Cardiac septum (tissue), 1 donor: ENCODE measurements at places on chromosomes 5 and 9. TPM values are rescaled to one million over a fixed set of nuclear protein-coding genes. Genes with fewer than 3 reads are reported as not detected.

- no peak for DNase-seq
Measured at GRCh38 chr5:176405656-176406435, 10.5 kb downstream of the CLTB start.

DNA sequence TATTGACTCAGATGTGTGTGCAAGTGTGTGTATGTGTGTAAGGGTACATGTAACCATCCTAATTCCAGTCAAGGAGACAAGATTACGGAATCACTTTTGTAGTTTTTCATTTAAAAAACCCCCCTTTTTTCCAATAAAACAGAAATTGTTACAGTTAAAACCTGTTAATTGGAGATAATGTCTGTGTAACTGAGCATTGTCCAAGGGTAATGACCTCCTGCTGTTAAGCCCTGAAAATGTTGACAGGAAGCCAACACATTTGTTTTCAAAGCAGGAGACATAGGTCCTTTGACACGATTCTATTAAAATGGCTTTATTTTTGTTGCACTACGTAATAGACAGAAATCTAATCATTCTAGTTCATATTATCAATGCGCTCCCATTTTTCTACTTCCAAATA is 457.3 kb upstream of the ARRDC3 start:
- no peak for DNase-seq

CAVIN4 gene
- 102 TPM for total RNA-seq

GRCh38 chr9:120646948-120647347 is 67.0 kb upstream of the CDK5RAP2 start:
- DNase-seq: no peak

DNA sequence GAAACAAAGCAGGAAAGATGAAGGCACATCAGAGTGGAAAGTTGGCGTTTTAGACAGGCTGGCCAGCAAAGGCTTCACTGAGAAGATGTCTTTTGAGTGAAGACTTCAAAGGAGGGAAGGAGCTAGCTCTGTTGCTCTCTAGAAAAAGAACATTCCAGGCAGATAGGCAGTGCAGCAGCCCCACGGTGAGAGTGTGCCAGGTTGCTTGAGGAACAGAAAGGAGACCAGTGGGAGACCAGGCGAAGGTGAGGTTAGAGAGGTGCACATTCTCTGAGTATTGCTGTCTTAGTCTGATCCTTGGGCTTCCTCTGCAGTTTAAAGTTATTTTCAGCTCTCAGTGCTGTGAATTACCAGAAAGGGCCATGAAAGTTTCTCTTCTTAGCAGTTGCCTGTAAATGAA is 83.8 kb downstream of the SLC44A1 start:
- no peak for DNase-seq

RASEF gene
- total RNA-seq: 0.16 TPM

GRCh38 chr5:82640916-82641315 is 362.8 kb upstream of the RPS23 start:
- DNase-seq: no peak

DNA sequence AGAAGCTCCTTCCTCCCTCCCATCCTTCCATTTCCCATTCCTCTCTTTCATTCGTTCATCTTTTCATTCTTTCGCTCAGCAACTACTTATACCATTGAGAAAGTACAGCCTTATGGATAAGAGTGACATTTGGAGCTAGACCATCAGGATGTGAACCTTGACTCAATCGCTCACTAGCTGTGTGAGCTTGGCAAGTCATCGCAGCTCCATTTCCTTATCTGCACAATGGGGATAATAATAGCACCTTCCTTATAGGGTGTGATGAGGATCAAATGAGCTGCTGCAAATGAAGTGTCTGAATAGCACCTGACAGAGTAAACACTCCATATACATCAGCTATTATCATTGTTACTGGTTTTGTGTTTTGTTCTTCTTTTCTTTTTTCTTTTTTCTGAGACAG is 28.1 kb upstream of the SYNPO start:
- DNase-seq: no peak

SPINK6 gene
- not detected for total RNA-seq

DNA sequence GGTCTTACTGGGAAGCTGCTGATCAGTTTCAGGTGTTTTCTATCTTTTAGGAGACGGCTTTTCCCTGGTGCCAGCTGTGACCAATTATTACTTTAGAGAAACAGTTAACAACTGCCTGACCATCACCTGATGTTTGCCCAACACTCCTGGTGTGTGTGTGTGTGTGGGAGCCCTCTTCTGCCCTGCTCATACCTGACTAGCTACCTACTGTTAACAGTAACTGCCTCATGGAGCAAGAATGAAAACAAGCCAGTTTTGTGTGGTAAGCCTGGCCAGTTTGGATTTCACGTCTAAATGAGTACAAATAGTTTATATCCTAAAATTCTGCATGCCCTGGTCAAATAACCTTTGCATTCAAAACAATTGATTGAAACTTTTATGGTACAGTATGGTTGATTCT is 46.1 kb upstream of the RIOK2 start:
- no peak for DNase-seq

- no peak for DNase-seq
Measured at GRCh38 chr5:38168029-38168428, 90.3 kb upstream of the EGFLAM start.

GRCh38 chr5:158796812-158797497 is 302.8 kb downstream of the EBF1 start:
- no peak for DNase-seq

DNA sequence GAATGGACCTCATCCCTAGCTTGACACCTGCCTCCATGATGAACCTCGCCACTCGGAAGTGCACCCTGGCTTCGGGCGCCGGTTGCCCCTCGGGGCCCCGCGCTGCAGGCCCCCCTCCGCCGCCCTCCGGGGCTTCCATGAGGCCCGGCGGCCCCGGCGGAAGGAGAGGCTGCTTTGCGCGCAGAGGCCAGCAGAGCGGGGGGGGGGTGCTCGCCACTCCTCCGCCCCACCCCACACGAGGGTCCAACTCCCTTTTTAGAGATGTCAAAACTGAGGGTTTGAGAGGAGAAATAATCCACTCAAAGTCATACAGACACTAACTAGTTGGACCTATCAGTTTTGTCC is 7.9 kb downstream of the DUSP1 start:
- no peak for DNase-seq

NIPSNAP3A gene
- 27.1 TPM for total RNA-seq

GRCh38 chr9:91898451-91899218 is 51.4 kb downstream of the ROR2 start:
- peak; percentile 72 for DNase-seq

GRCh38 chr5:159210210-159210661 is 883 bp upstream of the RNF145 start:
- DNase-seq: no peak

KLHL9 gene
- 12.5 TPM for total RNA-seq

DNA sequence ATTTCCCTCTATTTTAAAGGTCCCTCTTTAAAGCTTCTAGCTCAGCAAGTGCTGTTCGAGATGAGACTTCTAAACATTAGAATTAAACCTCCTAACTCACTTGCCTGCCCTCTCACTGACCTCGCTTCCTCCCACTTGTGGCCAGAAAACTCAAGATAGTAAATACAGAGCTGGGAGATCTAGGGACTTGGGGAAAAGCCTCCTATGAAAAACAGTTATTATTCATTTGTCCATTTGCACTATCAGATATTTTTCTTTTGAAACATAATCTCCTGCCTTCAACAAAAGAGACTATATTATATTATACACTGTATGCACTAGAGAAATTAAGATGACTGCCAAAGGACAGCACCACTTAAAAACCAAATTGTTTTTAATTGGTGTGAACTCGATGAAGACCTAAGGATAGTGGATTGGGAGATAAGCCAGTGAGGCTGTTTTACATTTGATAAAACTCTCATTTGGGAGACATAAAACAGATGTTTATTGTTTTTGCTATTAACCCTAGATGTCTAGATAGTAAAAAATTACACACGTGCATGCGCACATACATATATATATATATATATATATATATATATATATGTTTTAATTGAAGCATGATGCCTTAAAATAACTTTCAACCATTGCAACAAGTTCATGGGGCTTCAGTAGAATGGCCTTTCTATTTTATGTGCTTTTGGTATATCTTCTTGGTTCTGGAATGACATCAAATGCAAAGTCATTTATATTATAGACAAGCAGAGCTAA is 229.4 kb downstream of the ADAMTSL1 start:
- no peak for DNase-seq

DNA sequence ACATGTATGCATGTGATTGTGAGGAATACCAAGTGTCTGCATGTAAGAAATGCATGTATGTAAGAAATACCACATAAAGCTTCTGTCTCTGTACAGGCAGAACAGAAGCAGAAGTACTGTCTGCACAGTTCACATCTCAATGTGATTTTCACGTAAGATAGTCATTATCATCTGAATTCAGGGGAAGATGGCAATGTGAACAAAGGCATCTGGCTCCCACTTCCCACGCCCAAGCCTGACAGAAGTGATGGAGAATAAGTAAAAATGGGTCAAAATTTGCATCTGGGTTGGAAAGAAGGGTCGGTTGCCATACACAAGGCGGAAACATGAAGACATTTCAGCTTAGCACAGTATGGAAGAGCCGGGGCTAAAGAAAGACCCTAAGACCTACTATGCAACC is 71.7 kb downstream of the SUSD1 start:
- DNase-seq: no peak

IL4 gene
- not detected for total RNA-seq

LCN9 gene
- total RNA-seq: not detected

DNA sequence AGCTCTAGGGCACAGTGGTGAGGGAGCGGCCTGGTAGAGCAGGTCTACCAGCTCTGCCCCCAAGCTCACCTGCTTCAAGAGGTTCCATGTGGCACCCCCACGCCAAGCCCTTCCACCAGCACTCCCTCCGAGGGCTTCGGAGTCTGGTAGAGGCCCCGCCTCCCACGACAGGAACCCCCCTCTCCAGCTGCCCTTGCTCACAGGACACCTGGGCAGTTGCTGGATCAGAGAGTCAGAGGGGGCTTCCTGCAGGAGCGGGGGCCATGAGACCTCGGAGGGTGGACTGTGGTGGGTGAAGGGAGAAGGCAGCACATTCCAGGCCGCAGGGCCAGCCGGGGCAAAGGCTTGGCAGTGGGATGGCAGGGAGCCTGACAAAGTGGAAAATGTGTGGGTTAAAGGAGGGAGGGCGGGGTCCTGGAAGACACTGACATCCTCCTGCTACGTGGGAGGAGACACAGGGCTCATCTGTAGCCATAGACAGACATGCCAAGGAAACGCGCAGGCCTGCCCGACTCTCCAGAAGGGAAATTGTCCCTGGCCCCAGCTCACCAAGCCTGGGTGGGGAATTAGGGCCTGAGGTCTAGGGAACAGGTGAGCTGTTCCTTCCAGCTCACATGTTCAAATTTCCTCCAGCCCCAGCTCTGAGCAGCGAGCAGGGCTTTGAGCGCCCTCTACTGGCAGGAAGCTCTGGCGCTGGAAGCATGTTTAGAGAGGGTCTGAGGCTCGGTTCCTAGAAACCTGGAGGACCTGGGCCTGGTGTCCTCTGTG is 74.2 kb downstream of the NTNG2 start:
- peak; percentile 92 for DNase-seq

- DNase-seq: no peak
Measured at GRCh38 chr5:56829137-56829908, 14.0 kb downstream of the MAP3K1 start.
